Large intestine (tissue), 12 donors: ENCODE measurements at places on chromosomes 7 and 10. TPM values are rescaled to one million over a fixed set of nuclear protein-coding genes. Genes with fewer than 3 reads are reported as not detected.
A peak's percentile ranks its signal among the peaks of the same experiment; 100 is the strongest.

ANAPC16 gene
- 122 TPM for polyA plus RNA-seq

GRCh38 chr10:63260860-63261251 is 127.7 kb downstream of the NRBF2 start:
- H3K4me1 ChIP-seq = peaks cover 24% of the 10 kb centered on the region
- no peaks in the 10 kb centered on the region for H3K27me3 ChIP-seq
- peaks cover 15% of the 10 kb centered on the region for H3K36me3 ChIP-seq
- no peak overlapping the region for H3K4me3 ChIP-seq

DNA sequence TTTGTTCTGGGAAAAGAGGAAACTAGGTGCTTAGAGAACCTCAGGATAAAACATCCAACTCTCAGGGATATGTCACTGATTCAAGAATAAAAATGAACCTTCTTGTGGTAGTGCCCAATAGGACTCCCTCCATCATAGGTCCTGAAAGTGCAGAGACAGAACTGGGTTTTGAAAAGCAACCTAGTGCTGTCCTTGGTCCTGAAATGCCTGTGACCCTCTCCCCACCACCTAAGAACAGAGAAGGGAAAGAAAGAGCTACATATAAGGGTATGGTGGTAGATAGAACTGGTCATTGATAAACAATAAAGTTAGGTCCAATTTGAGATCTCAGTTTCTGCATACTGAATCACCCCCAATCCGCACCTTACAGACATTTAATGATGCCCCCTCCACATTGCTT is 953.3 kb downstream of the XPNPEP1 start:
- H3K4me3 ChIP-seq = no peak overlapping the region
- peak; percentile 6 for DNase-seq
- H3K4me1 ChIP-seq = no peaks in the 10 kb centered on the region
- H3K27me3 ChIP-seq = no peaks in the 10 kb centered on the region
- H3K36me3 ChIP-seq = no peaks in the 10 kb centered on the region

DNA sequence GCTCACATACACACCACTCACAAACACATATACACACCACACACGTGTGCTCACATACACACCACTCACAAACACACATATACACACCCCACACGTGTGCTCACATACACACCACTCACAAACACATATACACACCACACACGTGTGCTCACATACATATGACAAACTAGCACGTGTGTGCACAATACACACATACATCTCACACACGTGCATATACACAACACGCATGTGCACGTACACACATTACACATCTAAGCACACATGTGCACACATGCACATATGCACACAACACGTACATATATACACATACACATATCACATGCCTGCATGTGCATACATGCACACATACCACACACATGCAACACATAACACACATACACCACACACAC is 78.3 kb upstream of the FOXK1 start:
- no peak overlapping the region for H3K4me3 ChIP-seq
- no peaks in the 10 kb centered on the region for H3K27me3 ChIP-seq
- H3K27ac ChIP-seq = no peak overlapping the region
- H3K36me3 ChIP-seq = no peaks in the 10 kb centered on the region
